ENCODE measurements at places on chromosomes 5 and 9.
A peak's percentile ranks its signal among the peaks of the same experiment; 100 is the strongest.

- no peak for DNase-seq
Measured at GRCh38 chr5:27011274-27011673, 27.1 kb downstream of the CDH9 start.

DNA sequence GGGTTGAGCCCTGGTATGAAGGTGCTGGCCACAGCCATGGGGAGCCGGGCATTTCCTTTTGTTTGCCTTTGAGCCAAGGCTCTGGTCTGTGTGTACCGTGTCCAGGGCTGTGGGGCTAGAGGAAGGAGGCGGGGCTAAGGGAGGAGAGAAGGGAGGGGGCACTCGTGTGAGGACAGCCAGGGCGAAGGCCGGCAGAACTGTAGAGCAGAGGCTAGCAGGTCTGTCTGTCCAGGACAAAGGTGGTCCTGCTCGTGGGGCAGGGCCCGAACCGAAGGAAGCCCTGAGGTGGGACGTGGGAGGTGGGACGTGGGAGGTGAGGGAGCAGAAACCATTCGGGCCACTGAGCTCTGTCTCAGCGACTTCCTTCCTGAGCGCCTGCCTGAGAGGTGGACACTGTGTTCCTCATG lies 41.3 kb upstream of the TESK1 start:
- no peak for DNase-seq

GRCh38 chr5:9733486-9733885 lies 103.3 kb upstream of the TAS2R1 start:
- no peak for DNase-seq

GRCh38 chr9:12699529-12699928 lies 6.3 kb downstream of the TYRP1 start:
- no peak for DNase-seq

- no peak for DNase-seq
Measured at GRCh38 chr5:5665225-5666075, 243.0 kb downstream of the ICE1 start.

DNA sequence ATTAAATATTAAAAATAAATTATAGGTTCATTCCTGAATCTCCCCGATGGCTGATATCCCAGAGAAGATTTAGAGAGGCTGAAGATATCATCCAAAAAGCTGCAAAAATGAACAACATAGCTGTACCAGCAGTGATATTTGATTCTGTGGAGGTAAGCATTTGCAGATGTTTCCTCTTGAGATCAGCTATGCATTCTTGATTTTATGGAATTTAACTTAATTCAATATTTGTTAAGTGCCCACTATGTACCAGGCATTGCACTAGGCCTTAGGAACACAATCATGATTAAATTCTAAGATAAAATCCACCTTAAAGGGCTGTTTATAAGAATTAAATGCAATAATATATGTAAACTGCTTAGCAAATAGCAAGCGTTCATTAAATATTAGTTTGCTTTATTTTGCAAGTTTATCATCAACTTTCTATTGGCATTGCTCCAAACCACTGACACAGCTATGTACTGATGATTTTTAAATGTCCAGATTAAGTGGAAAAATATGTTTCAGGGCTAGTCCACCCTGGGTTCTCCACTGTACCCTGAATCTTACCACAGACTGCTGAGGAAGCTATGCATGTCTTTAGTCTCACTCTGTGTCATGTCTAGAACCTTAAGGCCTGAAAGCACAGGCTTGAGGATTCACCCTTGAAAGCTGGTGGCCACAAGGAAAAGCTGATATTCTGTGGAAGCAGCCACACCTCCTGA lies 33.2 kb downstream of the SLC22A4 start:
- DNase-seq, result no peak

DNA sequence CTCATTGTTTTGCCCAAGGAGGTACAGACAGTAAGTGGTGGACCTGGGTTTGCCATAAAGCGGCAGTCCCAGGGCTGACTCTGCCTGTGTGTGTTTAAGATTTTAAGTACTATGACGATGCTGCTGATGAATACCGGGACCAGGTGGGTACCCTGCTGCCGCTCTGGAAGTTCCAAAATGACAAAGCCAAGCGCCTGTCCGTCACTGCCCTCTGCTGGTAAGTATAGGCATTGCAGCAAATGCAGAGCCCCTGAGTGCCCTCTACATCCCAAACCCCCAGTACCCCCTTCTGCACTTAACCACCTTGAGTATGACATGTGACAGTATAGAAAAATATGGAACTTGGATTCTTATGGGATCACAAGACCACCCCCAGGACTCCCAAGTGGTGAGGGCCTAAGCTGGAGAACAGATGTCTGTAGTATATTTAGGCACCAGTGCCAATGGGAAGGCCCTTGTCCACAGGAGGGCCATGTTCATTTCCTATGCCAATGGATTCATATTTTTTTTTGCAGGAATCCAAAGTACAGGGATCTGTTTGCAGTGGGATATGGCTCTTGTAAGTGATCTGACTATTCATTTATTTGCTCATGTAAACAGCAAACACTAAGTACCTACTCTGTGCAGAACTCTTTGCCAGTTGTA lies 22.0 kb downstream of the ENHO start:
- DNase-seq, result peak; percentile 77

All from activated CD4-positive, CD25-positive, alpha-beta regulatory T cell treated with anti-CD3 and anti-CD28 coated beads, Interleukin-2, amount 50 U/mL, for 72 hours (primary cell).